ENCODE measurements at places on chromosomes 6 and 20. TPM values are rescaled to one million over a fixed set of nuclear protein-coding genes. Genes with fewer than 3 reads are reported as not detected.

Gene KCNK16
- total RNA-seq: not detected

GRCh38 chr6:5325173-5325572 lies 63.9 kb downstream of the FARS2 start:
- H3K4me1 ChIP-seq: no peaks in the 10 kb centered on the region
- no peak overlapping the region for H3K27ac ChIP-seq
- no peaks in the 10 kb centered on the region for H3K27me3 ChIP-seq
- no peak overlapping the region for H3K4me3 ChIP-seq
- H3K36me3 ChIP-seq: peaks cover 7% of the 10 kb centered on the region

Gene L3MBTL3
- total RNA-seq: 19.7 TPM

Gene LY6G6D
- total RNA-seq: not detected

DNA sequence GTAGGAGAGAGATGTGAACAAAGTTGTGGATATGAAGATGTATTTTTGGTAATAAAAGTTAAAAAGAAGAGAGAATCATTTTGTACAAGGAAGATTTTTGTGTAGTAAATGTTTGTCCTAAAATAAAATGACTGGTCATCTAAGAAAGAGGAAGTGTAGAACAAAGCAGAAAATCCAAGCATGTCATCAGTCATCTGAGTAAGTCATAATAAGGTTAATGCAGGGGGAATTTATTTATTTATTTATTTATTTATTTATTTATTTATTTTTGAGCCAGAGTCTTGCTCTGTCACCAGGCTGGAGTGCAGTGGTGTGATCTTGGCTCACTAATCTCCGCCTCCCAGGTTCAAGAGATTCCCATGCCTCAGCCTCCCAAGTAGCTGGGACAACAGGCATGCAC lies 15.7 kb upstream of the CGA start:
- DNase-seq: no peak
- no peak overlapping the region for H3K4me3 ChIP-seq
- H3K4me1 ChIP-seq: no peaks in the 10 kb centered on the region

- H3K36me3 ChIP-seq: no peaks in the 10 kb centered on the region
- H3K27ac ChIP-seq: no peak overlapping the region
- H3K4me3 ChIP-seq: no peak overlapping the region
These were observed 33.2 kb downstream of the SERPINB6 start for GRCh38 chr6:2938004-2938631.

DNA sequence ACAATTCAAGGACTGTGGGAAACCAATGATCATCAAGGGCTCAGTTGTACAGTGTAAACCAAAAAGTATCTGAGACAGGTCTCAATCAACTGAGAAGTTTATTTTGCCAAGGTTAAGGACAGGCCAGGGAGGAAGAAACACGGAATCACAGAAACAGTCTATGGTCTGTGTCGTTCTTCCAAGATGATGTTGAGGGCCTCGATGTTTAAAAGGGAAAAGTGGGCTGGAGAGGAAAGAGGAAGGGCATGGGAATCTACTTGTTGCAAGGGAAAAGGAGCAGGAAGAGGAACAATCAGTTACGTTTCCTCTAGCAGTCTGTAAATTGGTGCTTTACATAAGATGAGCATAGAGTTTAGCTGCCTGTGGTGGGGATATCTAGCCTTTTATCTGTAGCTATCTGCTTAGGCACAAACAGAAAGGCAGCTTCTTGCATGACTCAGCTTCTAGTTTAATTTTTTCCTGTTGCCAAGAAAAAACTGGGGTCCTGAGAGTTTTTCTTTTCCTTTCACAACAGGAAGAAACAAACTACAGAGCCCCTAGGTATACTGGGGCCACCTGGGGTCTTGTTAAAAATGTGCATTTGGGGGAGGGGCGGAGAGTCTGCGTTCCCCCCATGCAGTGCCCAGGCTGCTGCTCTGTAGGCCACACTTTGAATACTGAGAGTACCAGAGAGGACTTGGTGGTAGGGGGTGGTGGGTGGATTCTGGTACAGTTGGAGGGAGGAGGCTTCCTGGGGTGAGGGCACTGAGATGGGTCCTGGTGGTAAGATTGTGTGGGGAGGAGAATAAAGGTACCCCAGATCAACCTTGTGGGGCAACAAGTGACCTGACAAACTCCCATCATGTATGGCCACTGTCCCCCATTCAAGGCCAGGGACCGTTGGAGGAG lies 35.3 kb upstream of the EZR start:
- no peak for DNase-seq
- H3K4me1 ChIP-seq: peaks cover 18% of the 10 kb centered on the region
- no peak overlapping the region for H3K4me3 ChIP-seq
- no peaks in the 10 kb centered on the region for H3K27me3 ChIP-seq
- no peaks in the 10 kb centered on the region for H3K36me3 ChIP-seq

- H3K27me3 ChIP-seq: no peaks in the 10 kb centered on the region
- H3K4me3 ChIP-seq: no peak overlapping the region
- H3K27ac ChIP-seq: no peak overlapping the region
- no peak for DNase-seq
These were observed 23.6 kb upstream of the APCDD1L start for GRCh38 chr20:58538752-58539151.

DNA sequence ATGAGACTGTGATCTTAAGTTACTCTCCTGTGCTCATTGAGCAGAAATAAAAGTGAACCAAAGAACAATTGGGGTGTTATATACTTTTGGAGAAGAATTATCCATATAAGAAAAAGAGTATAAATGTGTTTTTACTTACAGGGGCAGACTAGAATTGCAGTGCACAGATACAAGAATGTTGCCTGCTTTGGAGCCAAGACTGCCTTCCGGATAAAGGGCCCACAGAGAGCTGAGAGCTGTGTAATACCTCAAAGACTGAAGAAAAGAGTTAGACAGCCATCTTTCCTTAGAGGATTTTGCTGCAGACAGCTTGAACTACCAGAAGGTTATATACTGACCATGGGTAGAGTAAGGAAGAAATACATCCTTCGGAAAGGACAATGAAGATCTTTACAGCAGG lies 1235.5 kb upstream of the CITED2 start:
- H3K4me1 ChIP-seq: no peaks in the 10 kb centered on the region
- H3K27ac ChIP-seq: no peak overlapping the region
- no peak for DNase-seq
- no peaks in the 10 kb centered on the region for H3K36me3 ChIP-seq
- no peak overlapping the region for H3K4me3 ChIP-seq

- H3K27me3 ChIP-seq: peaks cover 9% of the 10 kb centered on the region
- H3K4me1 ChIP-seq: peaks cover 9% of the 10 kb centered on the region
These were observed 25.2 kb downstream of the DLL1 start for GRCh38 chr6:170265655-170266054.

- H3K4me1 ChIP-seq: no peaks in the 10 kb centered on the region
- DNase-seq: no peak
- peaks cover 9% of the 10 kb centered on the region for H3K27me3 ChIP-seq
- no peak overlapping the region for H3K27ac ChIP-seq
- H3K4me3 ChIP-seq: no peak overlapping the region
- H3K36me3 ChIP-seq: no peaks in the 10 kb centered on the region
These were observed 98.3 kb downstream of the BMP7 start for GRCh38 chr20:57167971-57168701.

DNA sequence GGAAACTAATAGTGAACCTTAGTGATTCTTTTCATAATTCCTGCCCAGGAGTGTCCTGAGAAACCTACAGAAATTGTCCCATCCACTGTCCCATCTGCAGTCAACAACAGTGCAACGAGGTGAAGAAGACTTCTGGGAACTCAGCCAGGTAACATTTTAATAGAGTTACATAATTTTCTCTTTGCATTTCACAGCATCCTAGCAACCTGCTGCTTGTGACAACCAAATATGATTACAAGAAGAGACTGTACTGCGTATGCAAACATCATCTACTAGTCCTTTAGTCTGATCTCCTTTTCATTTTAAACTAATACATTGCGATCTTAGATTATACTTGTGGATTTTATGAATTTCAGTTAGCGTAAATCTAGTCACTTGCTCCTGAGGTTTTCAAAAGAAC lies 951.6 kb downstream of the TFAP2A start:
- H3K4me1 ChIP-seq: peaks cover 4% of the 10 kb centered on the region
- DNase-seq: no peak
- no peak overlapping the region for H3K4me3 ChIP-seq
- no peaks in the 10 kb centered on the region for H3K27me3 ChIP-seq
- H3K27ac ChIP-seq: no peak overlapping the region
- no peaks in the 10 kb centered on the region for H3K36me3 ChIP-seq

Gene PPIL4
- total RNA-seq: 35.7 TPM

- H3K4me1 ChIP-seq: peaks cover 67% of the 10 kb centered on the region
- DNase-seq: no peak
- no peak overlapping the region for H3K4me3 ChIP-seq
- H3K27ac ChIP-seq: peak overlapping the region; percentile 80
These were observed 201.6 kb upstream of the SGK1 start for GRCh38 chr6:134519465-134519864.

Gene THEMIS
- total RNA-seq: not detected
